T-helper 17 cell (primary cell): ENCODE measurements at places on chromosomes 16 and 17. TPM values are rescaled to one million over a fixed set of nuclear protein-coding genes. Genes with fewer than 3 reads are reported as not detected.

DNA sequence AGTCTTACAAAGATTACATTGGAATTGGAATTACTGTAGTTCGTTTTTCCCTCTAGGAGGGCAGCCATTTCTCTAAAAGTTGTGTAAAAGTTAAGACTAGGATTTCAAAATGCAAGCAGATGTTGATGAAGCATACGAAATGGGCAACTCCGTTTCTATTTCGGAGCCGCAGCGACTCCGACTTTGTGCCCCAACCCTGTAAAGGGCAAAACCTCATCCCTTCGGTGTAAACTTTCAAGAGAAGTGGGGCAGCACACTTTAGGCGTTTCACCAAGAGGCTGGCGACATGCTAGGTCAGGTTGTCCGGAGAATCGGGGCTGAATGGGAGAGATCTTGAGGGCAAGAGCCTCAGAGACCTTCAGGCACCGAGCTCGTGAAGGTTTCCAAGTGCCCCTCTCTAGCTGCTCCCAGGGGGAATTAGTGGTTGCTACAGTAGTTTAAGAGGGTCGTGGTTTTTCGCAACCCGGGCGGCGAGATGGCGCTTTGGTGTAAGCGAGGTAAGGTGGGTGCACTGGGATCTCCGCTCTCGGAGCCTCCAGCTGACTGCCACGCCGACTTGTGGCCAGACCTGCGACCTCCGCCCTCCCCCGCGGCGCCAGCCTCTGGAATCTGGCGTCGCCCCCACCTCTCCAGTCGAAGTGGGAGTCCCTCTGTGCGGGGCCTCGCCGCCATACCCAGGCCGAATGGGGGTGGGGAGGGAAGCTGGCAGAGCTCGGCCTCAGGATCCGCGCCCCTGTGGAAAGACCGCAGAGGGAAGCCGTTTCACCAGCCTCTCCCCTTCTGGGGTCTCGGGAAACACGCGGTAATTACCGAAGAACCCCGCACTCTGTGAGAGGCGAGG is 1.0 kb upstream of the HEXIM2 start:
- no peaks in the 10 kb centered on the region for H3K27me3 ChIP-seq
- H3K4me3 ChIP-seq, result peak overlapping the region; percentile 96
- peaks cover 6% of the 10 kb centered on the region for H3K36me3 ChIP-seq
- peak overlapping the region; percentile 94 for H3K27ac ChIP-seq

P2RX5 gene
- total RNA-seq, result 34.2 TPM

- H3K4me1 ChIP-seq, result peaks cover 7% of the 10 kb centered on the region
- H3K4me3 ChIP-seq, result no peak overlapping the region
- no peaks in the 10 kb centered on the region for H3K27me3 ChIP-seq
- H3K36me3 ChIP-seq, result peaks cover 4% of the 10 kb centered on the region
- H3K27ac ChIP-seq, result no peak overlapping the region
Measured at GRCh38 chr17:43135454-43135819, 10.3 kb upstream of the BRCA1 start.

- H3K27ac ChIP-seq, result no peak overlapping the region
- peaks cover 8% of the 10 kb centered on the region for H3K36me3 ChIP-seq
- H3K4me1 ChIP-seq, result peaks cover 18% of the 10 kb centered on the region
- H3K27me3 ChIP-seq, result peaks cover 36% of the 10 kb centered on the region
- no peak overlapping the region for H3K4me3 ChIP-seq
- no peak for DNase-seq
Measured at GRCh38 chr17:38743556-38744171, 4.5 kb downstream of the PCGF2 start.

- H3K4me1 ChIP-seq, result no peaks in the 10 kb centered on the region
- H3K36me3 ChIP-seq, result no peaks in the 10 kb centered on the region
- H3K27ac ChIP-seq, result no peak overlapping the region
- no peak for DNase-seq
Measured at GRCh38 chr16:83586036-83586435, 221.7 kb upstream of the HSBP1 start.

- H3K36me3 ChIP-seq, result peaks cover 4% of the 10 kb centered on the region
- peaks cover 24% of the 10 kb centered on the region for H3K4me1 ChIP-seq
- peak; percentile 11 for DNase-seq
- H3K4me3 ChIP-seq, result no peak overlapping the region
- H3K27ac ChIP-seq, result no peak overlapping the region
Measured at GRCh38 chr17:67602974-67603373, 114.8 kb upstream of the NOL11 start.

- DNase-seq, result peak; percentile 77
- peak within 1 kb of the TSS; percentile 99 for H3K4me3 ChIP-seq
- H3K36me3 ChIP-seq, result peaks cover 21% of the 10 kb centered on the region
- peaks cover 56% of the 10 kb centered on the region for H3K4me1 ChIP-seq
- peak within 1 kb of the TSS; percentile 100 for H3K27ac ChIP-seq
Measured at GRCh38 chr17:40564883-40565768, at the start of gene CCR7. Gene CCR7, minus strand, starts transcription at chr17:40565472. Its CDS starts 63 bp downstream, at chr17:40565409.

EVI2A gene
- total RNA-seq, result 34.5 TPM

SKA2 gene
- 15.4 TPM for total RNA-seq

LAT gene
- total RNA-seq, result 193 TPM

DNA sequence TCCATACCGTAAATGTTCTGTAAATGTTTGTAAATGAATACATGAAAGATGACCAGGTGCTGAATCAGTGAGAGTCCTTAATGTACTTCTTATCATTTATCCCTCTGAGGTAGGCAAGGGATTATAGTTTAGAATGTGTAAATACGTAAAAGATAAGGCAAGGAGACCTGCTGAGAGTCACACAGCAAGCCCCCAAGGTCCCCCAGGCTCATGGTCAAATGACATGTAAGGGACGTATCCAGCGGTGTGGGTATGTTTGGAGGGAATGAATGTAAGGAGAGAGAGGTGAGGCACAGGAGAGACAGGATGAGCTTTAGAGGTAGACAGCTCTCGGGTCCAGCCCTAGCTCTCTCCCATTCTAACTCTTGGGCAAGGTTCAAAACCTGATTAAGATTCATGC is 341.8 kb downstream of the WWOX start:
- DNase-seq, result no peak
- peaks cover 6% of the 10 kb centered on the region for H3K4me1 ChIP-seq
- H3K27ac ChIP-seq, result no peak overlapping the region
- H3K4me3 ChIP-seq, result no peak overlapping the region
- H3K27me3 ChIP-seq, result no peaks in the 10 kb centered on the region
- peaks cover 3% of the 10 kb centered on the region for H3K36me3 ChIP-seq

DNA sequence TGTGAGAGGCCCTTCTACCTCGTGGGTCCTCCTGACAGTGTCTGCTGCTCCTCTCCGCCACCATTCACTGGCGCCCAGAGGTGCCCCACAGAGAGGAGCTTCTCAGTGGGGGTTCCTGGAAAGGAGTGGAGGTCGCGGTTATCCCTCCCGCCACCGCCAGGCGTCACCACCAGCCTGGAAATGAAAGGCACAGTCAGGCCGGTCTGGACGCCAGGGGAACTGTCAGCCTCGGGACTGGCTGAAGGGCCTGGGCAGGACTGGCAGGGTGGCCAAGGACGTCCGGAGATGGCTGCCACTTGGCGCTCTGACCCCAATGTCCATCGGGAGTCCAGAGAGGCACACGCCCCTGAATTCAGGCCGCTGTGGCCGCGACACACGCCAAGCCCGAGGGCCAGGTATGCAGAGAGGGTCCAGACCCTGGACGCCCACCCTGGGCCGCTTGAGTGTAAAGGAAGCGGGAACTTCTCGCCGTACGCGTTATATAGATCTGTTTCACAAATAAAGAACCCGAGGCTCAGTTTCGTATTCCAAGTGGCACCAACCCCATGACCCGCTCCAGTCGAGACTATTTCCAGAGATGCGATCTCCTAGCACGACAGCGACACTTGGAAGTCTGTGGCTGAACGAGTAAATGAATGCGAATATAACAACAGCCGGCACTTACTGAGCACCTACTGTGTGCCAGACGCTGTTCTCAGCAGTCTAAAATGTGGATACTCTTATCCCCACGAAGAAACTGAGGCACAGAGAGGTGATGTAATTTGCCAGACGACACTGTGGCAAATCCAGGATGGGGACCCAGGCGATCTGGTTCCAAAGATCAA is 7.6 kb upstream of the NXPH3 start:
- H3K4me1 ChIP-seq, result peaks cover 21% of the 10 kb centered on the region
- H3K36me3 ChIP-seq, result no peaks in the 10 kb centered on the region
- peak; percentile 75 for DNase-seq
- H3K27me3 ChIP-seq, result peaks cover 18% of the 10 kb centered on the region
- H3K27ac ChIP-seq, result no peak overlapping the region

- H3K36me3 ChIP-seq, result peaks cover 7% of the 10 kb centered on the region
- no peak for DNase-seq
- no peaks in the 10 kb centered on the region for H3K27me3 ChIP-seq
- peaks cover 5% of the 10 kb centered on the region for H3K4me1 ChIP-seq
Measured at GRCh38 chr17:17258998-17259397, 22.0 kb upstream of the FLCN start.

TRPV3 gene
- total RNA-seq, result 0.27 TPM

DNA sequence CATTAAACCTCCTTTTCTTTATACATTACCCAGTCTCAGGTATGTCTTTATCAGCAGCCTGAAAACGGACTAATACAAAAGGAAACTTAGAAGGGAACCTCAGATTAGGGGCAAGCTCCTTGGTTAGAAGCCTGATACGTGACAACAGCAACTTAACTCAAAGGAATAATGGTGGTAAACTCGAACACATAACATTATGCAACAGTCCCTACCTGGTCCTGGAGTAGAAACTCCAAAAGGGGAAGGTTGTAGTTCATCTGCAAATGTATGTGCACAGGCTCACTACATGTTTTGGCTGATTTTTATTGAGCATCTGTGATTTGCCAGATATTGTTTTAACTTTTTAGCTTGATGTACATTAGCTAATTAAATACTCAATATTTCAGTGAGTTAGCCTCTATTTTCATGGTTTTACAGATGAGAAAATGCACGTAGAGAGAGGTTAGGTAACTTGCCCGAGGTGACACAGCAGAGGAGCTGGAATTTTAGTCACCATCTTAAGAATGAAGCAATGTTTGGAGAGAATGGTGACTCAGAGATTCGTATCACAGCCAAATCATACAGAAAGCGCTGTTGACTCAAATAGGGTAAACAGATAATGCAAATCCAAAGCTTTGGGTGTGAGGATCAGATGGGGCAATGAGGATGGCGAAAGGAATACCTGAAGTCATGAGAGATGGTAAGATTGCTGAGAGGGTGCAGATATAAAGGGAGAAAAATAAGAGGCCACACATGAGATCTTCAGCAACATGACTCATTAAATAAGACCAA is 194.9 kb upstream of the RBFOX1 start:
- no peaks in the 10 kb centered on the region for H3K36me3 ChIP-seq
- H3K27ac ChIP-seq, result no peak overlapping the region
- no peak overlapping the region for H3K4me3 ChIP-seq
- no peaks in the 10 kb centered on the region for H3K4me1 ChIP-seq
- no peaks in the 10 kb centered on the region for H3K27me3 ChIP-seq

- no peak overlapping the region for H3K4me3 ChIP-seq
- DNase-seq, result no peak
- no peaks in the 10 kb centered on the region for H3K27me3 ChIP-seq
Measured at GRCh38 chr17:64002658-64003525, 4.7 kb downstream of the PRR29 start.

ITFG1 gene
- total RNA-seq, result 27.6 TPM

CBFA2T3 gene
- 4.4 TPM for total RNA-seq

DNA sequence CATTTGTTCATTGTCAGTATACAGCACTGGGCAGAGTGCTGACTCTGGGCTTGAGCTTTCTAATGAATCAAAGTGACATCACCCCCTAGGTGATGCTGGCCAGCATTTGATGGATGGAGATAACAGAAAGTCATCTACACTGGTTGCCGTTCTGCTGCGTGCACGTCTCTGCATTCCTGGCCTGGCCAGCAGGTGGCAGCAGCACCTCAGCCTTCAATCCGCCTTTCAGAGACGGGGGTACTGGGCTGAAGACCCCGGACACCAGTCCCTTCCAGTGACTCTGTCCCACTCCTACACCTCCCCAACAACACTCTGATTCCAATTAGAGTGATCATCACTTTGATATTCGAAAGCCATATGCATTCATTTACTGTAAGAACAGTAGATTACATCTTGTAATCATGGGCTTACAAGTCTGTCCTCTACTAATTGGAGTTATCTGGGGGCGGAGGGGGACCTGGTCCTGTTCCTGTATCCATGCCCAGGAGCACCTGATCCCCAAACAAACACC is 6.0 kb downstream of the CPSF4L start:
- DNase-seq, result peak; percentile 42
- H3K36me3 ChIP-seq, result no peaks in the 10 kb centered on the region
- peaks cover 13% of the 10 kb centered on the region for H3K27me3 ChIP-seq
- H3K27ac ChIP-seq, result no peak overlapping the region
- H3K4me1 ChIP-seq, result peaks cover 4% of the 10 kb centered on the region
- no peak overlapping the region for H3K4me3 ChIP-seq

DNA sequence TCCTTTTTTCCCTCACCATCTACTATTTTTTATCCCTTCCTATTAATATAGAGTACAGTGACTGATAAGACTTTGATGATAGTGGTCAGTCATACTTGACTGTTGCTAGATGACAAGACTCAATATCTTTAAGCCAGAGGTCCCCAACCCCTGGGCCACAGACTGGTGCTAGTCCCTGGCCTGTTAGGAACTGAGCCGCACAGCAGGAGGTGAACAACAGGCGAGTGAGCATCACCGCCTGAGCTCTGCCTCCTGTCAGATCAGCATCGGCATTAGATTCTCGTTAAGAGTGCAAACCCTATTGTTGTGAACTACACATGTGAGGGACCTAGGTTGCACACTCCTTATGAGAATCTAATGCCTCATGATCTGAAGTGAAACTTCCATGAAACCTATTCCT is 341.3 kb downstream of the BCAS3 start:
- peaks cover 3% of the 10 kb centered on the region for H3K36me3 ChIP-seq
- DNase-seq, result no peak
- no peaks in the 10 kb centered on the region for H3K27me3 ChIP-seq
- H3K27ac ChIP-seq, result peak overlapping the region; percentile 60

DNA sequence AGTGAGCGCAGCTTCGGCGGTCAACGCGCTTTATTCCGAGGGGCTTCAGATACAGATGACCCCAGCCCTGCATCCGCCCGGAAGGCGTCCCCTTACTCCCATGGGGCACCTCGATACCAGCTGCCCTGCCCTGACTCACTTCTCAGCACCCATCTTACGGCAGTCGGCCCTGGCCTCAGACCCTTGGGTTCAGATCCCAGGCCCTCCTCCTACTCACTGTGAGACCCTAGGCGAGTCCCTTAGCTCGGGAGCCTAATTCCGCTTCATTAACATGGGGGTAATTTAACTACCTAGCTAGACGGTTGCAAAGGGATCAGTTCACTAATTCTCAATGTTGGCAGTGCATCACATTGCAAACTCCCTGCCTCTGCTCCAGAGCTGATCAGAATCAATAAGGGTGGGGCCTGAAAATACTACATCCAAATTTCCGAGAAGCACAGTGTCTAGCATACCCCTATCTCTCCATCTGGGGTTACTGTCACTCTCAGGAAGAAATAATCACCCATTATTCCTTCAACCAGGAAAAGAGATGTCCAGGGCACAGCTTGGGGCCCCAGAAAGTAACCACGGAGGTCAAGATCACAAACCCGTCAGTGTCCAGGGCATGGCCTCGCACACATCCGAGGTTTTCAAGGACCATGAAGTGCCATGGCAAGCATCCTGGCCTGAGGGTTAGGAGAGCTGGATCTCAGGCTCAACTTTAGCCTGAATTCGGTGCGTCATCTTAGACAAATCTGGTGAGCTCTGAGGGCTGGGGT is 415 bp upstream of the FLOT2 start:
- peaks cover 48% of the 10 kb centered on the region for H3K4me1 ChIP-seq
- H3K36me3 ChIP-seq, result peaks cover 5% of the 10 kb centered on the region
- no peak for DNase-seq
- peak overlapping the region; percentile 98 for H3K27ac ChIP-seq
- peak overlapping the region; percentile 97 for H3K4me3 ChIP-seq

GRCh38 chr17:62616993-62617893 is 10.2 kb upstream of the MRC2 start:
- H3K27me3 ChIP-seq, result no peaks in the 10 kb centered on the region
- no peak overlapping the region for H3K4me3 ChIP-seq
- H3K36me3 ChIP-seq, result peaks cover 3% of the 10 kb centered on the region
- H3K4me1 ChIP-seq, result peaks cover 3% of the 10 kb centered on the region

SLFN14 gene
- total RNA-seq, result 7.2 TPM
